NCI-H774 (cell line): ENCODE measurements at places on chromosomes 3 and 15.

GRCh38 chr3:169498336-169498735, 165.2 kb downstream of the MECOM start:
- no peak for DNase-seq

- DNase-seq: no peak
Measured at GRCh38 chr3:86595696-86596095, 395.3 kb downstream of the VGLL3 start.

GRCh38 chr3:136861890-136862616, at the start of gene NCK1:
TSS of gene NCK1 (plus strand) at chr3:136862208. CDS start at chr3:136928002, 65,794 bp downstream.
- DNase-seq: peak; percentile 98

GRCh38 chr3:112302881-112303763, 9.1 kb upstream of the SLC9C1 start:
- DNase-seq: no peak

DNA sequence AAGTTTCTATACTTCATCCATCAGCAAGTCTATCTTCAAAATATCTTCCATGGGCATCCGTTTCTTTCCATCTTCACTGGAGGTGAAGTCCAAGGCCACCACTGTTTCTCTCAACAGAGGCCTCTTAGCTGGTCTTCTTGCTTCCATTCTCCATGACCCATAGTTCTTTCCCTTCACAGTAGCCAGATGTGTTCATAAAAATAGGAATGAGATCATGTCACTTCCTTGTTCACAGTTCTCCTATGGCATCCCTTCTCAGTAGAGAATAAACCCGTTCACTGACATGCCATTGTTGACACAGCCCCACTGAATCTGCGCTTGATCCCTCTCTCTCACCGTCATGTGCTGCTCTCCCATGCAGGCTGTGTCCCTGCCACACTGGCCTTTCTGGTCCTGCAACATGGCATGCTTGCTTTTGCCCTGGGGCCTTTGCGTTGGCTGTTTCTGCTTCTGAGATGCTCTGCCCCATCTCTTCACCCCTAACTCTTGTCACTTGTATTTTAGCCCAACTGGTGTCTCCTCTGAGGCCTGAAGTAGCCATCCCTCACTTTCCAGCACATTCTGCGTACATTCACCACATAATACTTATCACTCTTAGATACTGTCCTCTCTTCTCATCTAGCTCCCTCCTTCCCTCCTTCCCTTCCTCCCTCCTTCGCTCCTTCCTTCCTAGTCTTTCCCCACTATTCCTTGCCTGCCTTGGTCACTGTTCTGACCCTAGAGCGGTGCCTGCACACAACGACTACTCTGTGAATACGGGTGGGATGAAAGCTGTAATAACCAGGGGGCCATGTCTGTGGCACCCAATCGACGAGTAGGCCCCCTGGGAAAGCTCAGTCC, 42.0 kb downstream of the STARD5 start:
- no peak for DNase-seq

DNA sequence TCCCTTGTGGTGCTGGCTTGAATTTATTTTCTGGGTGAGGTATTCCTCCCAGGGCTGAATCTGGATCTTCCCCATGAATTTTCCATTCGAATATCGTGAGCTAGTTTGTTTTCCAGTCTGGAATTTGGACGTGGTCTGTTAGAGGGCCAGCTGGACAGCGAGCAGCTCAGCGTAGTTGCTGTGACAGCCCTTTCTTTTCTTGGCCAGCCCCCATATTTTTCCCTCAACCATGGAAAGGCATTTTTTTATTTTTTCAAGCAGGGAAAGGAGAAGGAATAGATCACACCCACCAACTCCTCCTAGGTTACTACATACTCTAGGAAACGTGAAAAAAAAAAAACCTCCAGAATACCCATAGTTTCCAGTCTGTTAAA, 152.0 kb downstream of the KLHL25 start:
- no peak for DNase-seq

DNA sequence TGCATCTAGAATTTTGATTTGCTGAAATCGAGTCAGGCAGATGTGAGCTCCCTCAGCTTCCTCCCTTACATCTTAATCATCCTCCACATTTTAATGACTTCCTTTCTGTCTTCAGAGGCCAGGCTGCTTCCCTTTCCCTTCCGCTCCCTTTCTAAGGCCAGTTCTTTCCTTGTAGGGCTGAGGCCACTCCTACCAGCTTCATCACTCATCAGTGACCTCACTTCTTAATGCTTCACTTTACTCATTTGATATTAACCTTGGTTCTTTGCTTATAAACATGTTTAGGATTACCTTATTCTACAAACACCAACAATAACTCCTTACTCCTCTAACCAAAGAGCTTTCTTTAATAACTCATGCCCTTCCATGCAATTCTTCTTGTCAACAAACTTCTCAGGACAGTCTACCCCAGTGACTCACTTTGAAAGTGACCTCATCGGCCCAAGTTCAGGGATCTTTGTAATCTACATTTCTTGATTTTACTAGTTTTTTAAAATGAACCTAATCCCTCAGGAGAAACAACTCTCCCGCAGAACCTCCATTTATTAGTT, 23.9 kb downstream of the ILDR1 start:
- DNase-seq: no peak

- DNase-seq: no peak
Measured at GRCh38 chr3:104554425-104554824, 812.3 kb upstream of the ALCAM start.

DNA sequence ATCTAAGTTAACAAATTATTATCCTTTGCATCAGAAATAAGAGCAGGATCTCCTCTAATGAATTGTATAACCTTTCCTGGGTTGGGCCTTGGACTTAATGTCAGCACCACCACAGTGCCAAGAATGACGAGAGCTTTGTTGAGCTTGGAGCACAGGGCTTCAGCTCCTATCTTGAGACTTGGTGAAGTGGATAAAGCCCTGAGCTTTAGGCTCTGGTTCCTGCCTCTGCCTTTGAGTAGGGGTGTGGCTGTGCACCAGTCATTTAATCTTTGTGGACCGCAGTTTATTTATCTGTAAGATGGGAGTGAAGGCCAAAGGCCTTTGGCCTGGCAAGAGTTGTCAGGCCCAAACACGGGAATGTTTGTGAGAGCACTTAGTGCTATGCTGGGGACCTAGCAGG, 162.2 kb downstream of the VGLL4 start:
- DNase-seq: no peak

- no peak for DNase-seq
Measured at GRCh38 chr3:123773681-123774431, 110.3 kb downstream of the MYLK start.

GRCh38 chr3:78645628-78646310, 1122.0 kb downstream of the ROBO1 start:
- peak; percentile 25 for DNase-seq

GRCh38 chr15:72902919-72903260, 119.3 kb upstream of the ADPGK start:
- no peak for DNase-seq

DNA sequence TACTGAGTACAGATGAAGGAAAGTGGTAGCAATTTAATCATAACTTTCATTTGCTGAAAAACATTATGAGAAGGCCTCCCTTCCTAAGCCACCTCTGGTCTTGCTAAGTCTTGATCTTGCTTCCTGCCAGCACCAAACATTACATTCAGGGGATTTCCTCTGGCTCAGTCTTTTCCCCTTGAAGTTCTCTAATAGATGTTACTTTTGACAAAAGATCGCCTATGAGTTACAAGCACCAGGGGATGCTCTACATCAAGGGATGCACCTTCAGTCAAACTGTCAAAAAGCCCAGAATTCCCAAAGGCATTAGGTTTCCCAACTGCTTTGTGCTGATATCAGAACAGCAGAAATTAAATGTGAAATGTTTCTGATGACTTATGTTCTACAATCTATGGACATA, 47.3 kb downstream of the AQP9 start:
- no peak for DNase-seq

DNA sequence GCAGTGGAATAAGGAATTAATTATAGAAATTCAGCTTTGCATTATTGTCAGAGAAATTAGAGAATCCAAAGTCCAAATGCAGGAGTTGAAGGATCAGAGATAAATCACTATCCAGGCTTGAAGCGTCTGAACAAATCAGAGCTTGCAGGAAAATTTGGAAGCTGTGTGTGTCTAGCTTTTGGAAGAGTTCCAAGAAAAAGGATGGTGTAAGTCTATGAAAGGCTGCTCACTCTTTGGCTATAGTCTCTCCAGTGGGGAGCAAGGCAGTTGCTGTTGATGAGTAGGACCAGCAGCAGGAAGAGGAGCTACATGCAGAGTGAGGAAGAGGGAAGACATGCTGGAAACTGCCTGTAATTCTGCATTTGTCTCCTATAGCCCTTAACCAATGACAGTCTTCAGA, 464.3 kb upstream of the GRM7 start:
- DNase-seq: no peak

GRCh38 chr15:101024706-101025500, 105.7 kb downstream of the LRRK1 start:
- no peak for DNase-seq

- DNase-seq: no peak
Measured at GRCh38 chr3:197592361-197593045, 36.7 kb upstream of the BDH1 start.

- no peak for DNase-seq
Measured at GRCh38 chr3:155981669-155982068, 111.2 kb downstream of the GMPS start.

DNA sequence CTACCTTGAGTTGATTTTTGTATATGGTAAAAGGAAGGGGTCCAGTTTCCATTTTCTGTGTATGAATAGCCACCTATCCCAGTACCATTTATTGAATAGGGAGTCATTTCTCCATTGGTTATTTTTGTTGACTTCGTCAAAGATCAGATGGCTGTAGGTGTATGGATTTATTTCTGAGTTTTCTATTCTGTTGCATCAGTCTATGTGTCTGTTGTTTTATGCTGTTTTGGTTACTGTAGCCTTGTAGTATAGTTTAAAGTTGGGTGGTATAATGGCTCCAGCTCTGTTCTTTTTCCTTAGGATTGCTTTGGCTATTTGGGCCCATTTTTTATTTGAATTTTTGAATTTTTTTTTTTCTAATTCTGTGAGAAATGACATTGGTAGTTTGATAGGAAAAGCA, 125.5 kb upstream of the FGF7 start:
- DNase-seq: no peak

DNA sequence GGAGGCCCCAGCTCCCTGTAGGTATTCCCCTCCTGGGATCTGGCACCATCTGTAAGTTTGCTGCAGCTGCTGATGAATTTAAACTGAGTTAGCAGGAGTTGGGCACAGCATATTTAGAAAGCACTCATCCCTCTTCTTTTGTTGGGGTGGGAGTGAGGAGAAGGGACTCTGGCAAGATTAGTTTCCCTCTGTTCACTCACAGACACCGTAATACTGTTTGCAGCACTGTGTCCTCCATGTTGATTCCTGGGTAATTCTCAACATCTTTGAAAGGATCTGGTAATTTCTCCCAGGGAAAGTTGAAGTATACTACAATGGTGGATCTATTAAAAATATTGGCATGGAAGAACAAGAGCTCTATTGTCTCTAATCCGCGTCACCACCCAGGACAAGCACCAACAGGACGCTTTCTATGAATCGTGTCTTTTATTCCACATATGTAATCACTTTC, 173.3 kb downstream of the RBMS3 start:
- DNase-seq: no peak

DNA sequence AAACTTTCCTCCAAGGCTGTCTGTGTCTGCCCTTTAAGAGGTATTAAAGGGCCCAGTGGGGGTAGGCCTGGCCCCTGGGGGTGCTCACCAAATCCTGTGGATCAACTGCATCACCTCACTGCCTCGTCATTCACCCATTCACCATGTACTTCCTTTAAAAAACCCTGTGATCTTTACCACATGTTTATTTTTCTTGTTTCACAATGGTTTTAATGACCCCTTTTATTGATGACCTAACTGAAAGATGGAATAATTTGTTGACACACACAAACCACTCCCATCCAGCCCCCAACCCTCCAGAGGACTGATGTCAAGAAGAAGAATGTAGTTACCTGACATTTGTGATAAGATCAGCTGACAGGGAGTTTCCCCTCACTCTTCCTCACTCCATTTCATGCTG, 40.8 kb downstream of the KCNAB1 start:
- peak; percentile 64 for DNase-seq

GRCh38 chr3:141425523-141426233, 57.4 kb downstream of the ZBTB38 start:
- DNase-seq: no peak

DNA sequence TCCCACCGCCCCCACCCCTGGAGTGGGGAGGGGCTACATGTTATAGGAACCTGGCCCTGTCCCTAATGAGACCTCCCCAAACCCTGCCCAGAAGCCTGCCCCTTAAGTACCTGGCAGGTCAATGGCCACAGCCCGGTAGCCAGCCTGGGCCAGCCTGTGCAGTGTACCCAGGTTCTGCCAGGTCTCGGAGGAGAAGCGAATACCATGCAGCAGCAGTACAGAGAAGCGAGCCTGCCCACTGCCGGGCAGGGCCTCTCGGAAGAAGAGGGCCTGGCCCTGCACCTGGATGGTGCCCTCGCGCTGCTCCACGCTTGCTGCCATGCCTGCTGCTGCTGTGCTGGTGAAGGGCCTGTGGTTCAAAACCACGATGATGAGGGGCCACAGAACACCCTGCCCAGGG, 2.5 kb downstream of the ABHD14B start:
- no peak for DNase-seq

DNA sequence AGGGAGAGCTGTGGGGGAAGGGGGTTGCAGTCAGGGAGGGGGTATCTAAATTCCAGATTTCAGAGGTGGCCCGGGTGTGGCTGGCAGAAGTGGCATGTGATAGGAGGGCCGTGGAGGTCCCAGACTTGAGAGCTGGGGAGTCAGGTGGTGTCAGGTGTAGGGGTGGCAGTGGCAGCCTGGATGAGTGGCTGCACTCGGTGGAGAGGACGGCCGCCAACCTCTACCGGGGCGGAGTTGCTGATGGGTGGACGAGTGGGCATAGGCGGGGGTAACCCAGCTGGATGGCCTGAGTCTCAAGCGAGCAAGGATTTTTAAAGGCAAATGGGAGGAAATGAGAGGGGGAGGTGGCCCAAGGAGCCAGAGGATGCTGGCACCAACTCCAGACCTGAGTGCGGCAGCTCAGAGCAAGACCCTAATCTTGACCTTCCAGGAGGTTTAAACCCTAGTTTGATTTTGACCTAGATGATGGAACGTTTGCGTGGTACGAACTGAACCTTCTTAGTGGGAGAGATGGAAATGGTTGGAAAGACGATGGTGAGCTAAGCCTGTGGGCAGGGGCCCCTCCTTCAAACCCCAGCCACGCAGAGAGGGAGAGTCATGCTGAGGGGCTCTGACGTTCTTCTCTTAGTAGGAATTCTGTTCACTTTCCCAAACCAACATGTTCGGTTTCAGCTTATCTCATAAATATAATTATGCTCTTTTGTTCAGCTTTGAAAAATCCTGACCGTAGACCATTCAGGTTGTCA, 8.0 kb downstream of the TRAK1 start:
- DNase-seq: no peak

GRCh38 chr15:37995461-37996347, 61.3 kb downstream of the TMCO5A start:
- DNase-seq: peak; percentile 21
